ENCODE measurements at places on chromosomes 3 and 15. TPM values are rescaled to one million over a fixed set of nuclear protein-coding genes. Genes with fewer than 3 reads are reported as not detected.

The GOLGA8O gene
- 6.3 TPM for total RNA-seq

The BUB1B gene
- 107 TPM for total RNA-seq

The CHD2 gene
- 151 TPM for total RNA-seq

The STAB1 gene
- not detected for total RNA-seq

The MUC13 gene
- total RNA-seq, result not detected

The TERB2 gene
- not detected for total RNA-seq

The NPTN gene
- 45.5 TPM for total RNA-seq

The IREB2 gene
- 72.0 TPM for total RNA-seq

The ANKUB1 gene
- not detected for total RNA-seq

The SYNPR gene
- not detected for total RNA-seq

The ITGA11 gene
- total RNA-seq, result 0.02 TPM

The C3orf70 gene
- not detected for total RNA-seq

The CCDC80 gene
- 1.5 TPM for total RNA-seq

The ST3GAL6 gene
- 0.12 TPM for total RNA-seq

The A4GNT gene
- total RNA-seq, result not detected

The OTOL1 gene
- total RNA-seq, result not detected

The SLC7A14 gene
- total RNA-seq, result not detected

The TMEM207 gene
- not detected for total RNA-seq

The P2RY1 gene
- total RNA-seq, result 0.35 TPM

The ZXDC gene
- 21.5 TPM for total RNA-seq

The HTR3D gene
- total RNA-seq, result not detected

The CHRM5 gene
- not detected for total RNA-seq

The ACSBG1 gene
- 0.28 TPM for total RNA-seq

The MYZAP gene
- not detected for total RNA-seq

The ADGRG7 gene
- not detected for total RNA-seq

The CYP8B1 gene
- total RNA-seq, result not detected

The GP9 gene
- total RNA-seq, result not detected

The SEMA5B gene
- not detected for total RNA-seq

The ELL3 gene
- 0.49 TPM for total RNA-seq

The TRMT10C gene
- total RNA-seq, result 24.1 TPM

The CLDN11 gene
- 0.16 TPM for total RNA-seq

The ARHGEF26 gene
- 0.09 TPM for total RNA-seq

The RASL12 gene
- total RNA-seq, result not detected

The SLC41A3 gene
- 22.5 TPM for total RNA-seq

The COL8A1 gene
- total RNA-seq, result 0.09 TPM

The MKRN3 gene
- total RNA-seq, result 1.9 TPM

The DNAJA4 gene
- 35.8 TPM for total RNA-seq

The HIGD2B gene
- not detected for total RNA-seq

The RARB gene
- total RNA-seq, result not detected

The MAPKBP1 gene
- 24.7 TPM for total RNA-seq

The FMN1 gene
- not detected for total RNA-seq

The FANCD2OS gene
- not detected for total RNA-seq

The CLRN1 gene
- not detected for total RNA-seq

The EIF4E3 gene
- total RNA-seq, result 56.5 TPM

The RLBP1 gene
- total RNA-seq, result not detected

The SLC2A2 gene
- not detected for total RNA-seq

The EBLN2 gene
- total RNA-seq, result 6.2 TPM

The SOX14 gene
- total RNA-seq, result not detected

The TF gene
- 0.16 TPM for total RNA-seq

The TGM5 gene
- total RNA-seq, result 1.1 TPM

The HAPLN3 gene
- total RNA-seq, result 49.1 TPM

The SIDT1 gene
- total RNA-seq, result 31.6 TPM

The GNL3 gene
- 86.8 TPM for total RNA-seq

The CAMK1 gene
- 57.7 TPM for total RNA-seq

The LRRC2 gene
- not detected for total RNA-seq

The LRRK1 gene
- total RNA-seq, result 1.2 TPM

The FBLN2 gene
- total RNA-seq, result 0.35 TPM
